Melanocyte of skin (primary cell): ENCODE measurements at places on chromosomes 1 and 21. TPM values are rescaled to one million over a fixed set of nuclear protein-coding genes. Genes with fewer than 3 reads are reported as not detected.

GADD45A gene
- 9.6 and 10.5 TPM in 2 replicates for total RNA-seq

GPR161 gene
- total RNA-seq: 15.7 and 23.9 TPM in 2 replicates

ERICH3 gene
- total RNA-seq: not detected in 2 replicates

RIMS3 gene
- 1.00 and 1.4 TPM in 2 replicates for total RNA-seq

PPIAL4G gene
- total RNA-seq: not detected in 2 replicates

CHAF1B gene
- 6.5 and 9.1 TPM in 2 replicates for total RNA-seq

AADACL4 gene
- total RNA-seq: not detected in 2 replicates

FCRL1 gene
- under 0.01 TPM in 1 of 2 replicates, not detected in the other for total RNA-seq

ABCG1 gene
- 0.15 TPM in 1 of 2 replicates, not detected in the other for total RNA-seq
